ENCODE measurements at places on chromosomes 11 and 22.

GRCh38 chr22:46012881-46013281, 35.9 kb upstream of the WNT7B start:
- DNase-seq: no peak

DNA sequence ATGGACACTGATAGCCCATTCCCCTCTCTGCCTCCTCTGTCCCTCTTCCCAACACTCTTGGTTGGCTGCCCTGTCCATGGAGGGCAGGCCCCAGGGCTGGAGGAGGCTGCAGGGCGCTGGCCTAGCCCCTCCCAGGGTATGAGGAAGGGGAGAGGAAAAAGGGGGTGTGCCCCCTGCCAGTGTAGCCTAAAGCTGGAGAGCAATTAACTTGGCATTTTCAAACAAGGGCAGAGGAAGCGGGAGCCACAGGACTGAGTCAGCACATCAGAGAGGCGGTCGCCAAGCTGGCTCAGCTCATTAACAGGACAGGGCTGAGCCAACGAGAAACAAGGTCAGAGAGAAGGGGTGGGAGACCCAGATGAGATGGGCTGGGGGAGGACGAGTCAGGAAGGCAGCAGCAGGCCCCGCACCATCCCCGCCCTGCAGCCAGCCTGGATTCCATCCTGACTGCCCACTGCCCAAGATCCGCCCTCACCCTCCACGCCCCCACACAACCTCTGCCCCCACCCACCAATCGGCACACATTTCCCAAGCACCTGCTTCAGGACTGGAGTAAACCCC, 76.3 kb downstream of the BUD13 start:
- no peak for DNase-seq

- DNase-seq: no peak
These were observed 10.3 kb downstream of the CBX7 start for GRCh38 chr22:39142088-39142680.

DNA sequence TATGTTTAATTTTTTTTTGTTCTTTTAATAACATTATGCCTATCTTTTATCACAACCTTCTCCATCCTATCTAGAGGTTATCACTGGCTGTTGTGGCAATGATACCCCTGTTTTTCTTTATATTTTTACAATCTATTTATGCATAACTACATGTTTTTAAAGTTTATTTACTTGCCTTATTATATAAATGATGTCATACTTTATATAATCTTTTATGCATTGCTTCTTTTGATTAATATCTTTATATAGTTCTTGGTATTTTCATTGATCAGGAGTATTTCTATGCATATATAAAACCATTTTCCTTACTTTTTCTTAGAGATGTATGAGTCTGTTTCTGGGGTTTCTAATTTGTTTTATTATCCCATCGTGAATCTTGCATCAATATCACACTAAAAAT, 719.8 kb upstream of the RAG2 start:
- DNase-seq: no peak

DNA sequence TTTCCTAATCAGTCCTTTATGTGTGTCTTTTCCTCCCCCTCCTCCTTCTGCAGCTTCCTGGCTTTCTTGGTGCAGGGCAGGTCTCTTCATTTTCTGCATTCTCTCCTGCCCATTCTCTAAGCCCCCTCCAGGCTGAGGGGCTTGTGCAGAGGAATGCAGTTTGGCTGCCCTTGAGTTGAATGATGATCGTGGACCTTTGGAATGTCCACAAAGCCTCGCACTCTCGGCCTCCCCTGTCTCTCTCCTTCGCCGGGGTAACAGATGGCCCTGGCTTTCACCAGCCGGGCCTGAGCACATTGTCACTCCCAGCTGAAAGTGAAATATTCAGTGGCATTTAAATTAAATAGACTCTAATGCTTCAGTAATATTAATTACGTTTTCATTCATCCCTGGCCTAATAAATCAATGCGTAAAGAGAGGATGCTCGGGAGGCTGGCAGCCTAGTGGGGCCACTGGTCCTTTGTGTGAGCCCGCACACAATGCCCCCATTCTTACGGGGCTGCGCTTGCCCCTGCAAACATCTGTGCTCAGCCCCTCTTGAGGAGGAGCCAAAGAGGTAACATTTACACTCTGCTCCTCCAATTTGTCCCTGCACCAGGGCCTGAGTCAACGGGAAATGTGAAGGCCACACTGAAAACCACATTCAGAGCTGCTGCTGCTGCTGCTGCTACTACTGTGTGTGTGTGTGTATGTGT, 64.9 kb upstream of the PAX6 start:
- no peak for DNase-seq

DNA sequence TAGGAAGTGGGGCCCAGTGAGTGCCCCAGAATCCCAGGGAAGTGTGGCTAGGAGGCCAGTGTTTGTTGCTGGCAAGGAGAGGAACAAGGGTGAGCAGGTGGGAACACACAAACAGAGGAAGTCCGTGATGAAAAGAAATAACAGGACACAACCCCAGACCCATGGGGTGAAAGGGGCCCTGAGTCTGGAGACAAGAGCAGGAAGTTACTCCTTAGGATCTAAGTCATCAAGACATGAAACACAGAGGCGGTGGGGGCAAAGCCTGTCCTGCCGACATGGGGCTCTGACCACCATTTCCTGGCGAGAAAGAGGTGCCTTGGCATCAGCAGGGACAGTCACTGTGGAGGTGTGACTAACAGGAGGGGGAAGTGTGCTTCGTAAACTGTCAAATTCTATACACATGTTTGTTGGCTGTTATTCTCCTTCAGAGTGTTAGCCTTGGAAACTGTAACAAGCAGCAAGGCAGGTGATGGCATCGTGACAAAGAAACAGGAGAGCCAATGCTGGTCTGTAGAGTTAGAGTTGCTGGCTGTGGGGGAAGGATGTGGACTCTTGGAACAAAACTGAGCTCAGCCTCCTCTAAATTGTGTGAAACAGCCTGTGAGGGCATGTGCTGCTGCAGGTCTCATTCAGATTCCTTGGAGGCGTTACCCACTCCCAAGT, 21.7 kb downstream of the CHST1 start:
- no peak for DNase-seq

GRCh38 chr11:84215672-84216071, 929.5 kb upstream of the CCDC90B start:
- no peak for DNase-seq

DNA sequence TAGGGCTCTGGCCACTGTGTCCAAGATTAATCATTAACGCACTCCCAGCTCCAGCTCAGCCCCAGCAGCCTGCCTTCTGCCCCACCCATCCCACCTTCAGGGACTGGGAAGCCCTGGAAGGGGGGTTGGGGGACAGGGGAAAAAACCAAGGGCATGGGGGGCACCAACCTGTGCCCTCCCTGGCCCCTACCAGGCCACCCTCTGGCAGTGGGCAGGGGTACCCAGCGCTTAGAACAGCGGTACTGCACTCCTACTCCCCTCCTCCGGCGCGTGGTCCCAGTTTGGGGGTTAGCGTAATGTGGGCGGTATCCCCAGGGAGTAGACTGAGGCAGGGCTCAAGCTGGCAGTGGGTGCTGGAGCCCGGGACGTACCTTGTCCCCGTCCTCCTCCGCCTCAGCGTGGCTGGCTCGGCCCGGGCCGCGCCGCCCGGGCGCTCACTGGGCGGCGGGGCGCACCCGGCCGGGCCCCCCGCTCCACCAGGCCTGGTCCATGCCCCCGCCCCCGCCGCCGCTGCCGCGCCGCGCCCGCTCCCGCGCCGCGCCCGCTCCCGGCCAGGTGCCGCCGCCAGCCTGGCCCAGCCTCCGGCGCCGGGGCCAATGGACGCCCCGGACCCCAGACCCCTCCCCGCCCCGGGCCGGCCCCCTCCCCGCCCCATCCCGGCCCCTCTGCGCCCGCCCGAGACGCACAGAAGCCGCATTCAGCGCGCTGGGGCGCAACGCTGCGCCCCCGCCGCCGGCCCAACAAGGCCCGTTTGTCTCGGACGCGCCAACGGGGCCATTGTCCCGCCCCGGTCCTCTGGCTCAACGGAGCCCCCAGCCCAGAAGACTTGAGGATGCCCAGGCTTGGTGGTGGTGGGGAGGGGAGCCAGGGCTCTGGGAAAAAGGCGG, at the start of gene GAL3ST1:
TSS of gene GAL3ST1 (minus strand) at position 571 of the 887 bp plus-strand sequence. CDS start 17,273 bp downstream, outside the sequence.
- DNase-seq: no peak

- no peak for DNase-seq
These were observed 32.2 kb downstream of the ZBTB16 start for GRCh38 chr11:114091516-114092397.

DNA sequence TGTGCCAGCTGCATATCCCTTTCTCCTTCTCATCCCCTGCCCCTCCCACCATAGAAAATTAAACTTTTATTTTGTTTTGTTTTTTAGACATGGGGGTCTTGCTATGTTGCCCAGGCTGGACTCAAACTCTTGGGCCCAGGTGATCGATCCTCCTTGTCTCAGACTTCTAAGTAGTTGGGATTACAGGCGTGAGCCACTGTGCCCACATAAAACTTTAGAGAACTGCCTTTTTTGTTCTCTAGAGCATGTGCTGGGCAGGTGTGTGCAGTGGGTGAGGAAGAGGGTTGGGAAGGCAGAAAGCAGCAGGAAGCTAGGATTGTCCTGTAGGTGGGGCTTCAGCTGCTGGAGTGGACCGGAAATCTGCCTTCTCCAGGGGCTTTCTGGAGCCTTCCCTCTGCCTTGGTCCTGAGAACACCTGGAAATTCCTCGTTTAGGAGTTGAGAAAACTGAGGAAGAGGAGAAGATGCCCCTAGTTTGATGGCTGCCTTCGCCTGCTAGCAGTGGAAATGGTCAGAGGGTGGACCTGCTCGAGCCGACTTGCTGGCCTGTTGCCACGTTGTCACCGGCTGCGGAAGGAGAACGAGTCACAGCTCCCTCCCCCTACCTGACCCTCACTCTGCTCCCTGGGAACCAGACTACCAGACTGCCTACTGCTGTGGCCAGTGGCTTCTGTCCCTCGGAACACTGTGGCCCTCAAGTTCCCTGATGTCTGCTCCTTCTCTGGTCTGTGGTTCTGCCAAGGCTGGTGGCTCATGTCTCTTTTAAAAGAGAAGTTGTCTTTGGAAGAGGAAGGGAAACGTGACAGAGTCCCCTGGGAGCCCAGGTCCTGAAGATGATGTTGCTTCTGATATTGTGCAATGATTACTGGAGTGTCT, 4.0 kb downstream of the ST14 start:
- DNase-seq: no peak

DNA sequence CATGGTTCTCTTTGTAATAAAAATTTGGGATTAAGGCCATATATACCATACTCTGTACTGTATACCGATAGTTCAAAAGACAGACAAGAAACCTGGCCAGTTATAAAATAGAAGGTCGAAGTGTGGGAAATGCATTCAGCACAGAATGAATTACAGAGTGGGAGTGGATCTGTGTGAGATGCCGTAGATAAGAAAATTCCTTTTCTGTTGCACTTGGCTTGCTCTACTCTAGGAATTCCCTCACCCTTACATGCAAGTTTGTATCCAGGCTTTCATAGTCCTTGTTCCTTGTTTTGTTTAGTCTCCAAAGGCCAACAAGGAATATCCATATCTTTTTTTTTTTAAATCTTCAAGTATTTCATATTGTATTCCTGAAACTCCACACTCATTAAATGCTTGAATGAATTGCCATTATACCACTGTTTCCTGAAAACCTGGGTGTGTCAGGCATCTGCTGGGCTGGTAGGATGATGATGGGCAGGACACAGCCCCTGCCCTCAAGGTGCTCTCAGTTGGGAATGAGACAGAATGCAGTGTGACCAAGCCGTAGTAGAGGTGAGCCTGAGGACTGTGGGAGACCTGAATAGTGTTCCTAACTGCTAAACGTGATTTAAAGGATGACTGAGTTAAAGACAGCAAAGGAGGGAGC, 53.5 kb downstream of the TEAD1 start:
- DNase-seq: no peak

- DNase-seq: no peak
These were observed 14.5 kb downstream of the DEAF1 start for GRCh38 chr11:680476-680875.

DNA sequence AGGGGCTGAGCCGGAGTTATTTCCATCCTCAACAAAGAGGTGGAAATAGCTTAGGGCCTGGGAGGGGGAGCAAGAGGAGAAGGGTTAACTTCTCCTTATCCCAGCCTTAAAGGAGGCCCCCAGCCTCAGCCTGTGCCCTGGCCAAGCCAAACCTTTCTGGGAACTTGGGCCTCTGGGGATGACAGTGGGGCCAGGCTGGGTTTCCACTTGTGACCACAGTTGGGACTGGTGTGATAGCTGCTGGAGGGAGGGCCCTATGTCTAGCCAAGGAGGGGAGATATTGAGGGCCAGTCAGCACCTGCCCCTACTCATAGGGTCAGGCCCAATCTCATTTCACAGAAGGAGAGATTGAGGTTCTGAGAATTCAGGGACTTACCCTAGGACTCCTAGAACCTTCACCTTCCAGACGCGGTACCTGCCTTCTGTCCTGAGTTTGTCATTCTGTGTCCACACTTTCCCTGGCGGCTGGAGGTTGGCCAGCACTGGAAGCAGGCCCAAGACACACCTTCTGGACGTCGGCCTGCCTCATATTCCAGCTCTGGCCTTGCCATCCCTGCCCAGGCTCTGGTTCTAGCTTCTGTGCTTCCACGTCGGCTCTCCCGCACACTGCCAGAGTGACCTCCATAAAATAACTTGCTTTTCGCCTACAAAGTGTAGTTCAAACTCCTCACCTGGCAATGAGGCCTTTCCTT, 3.1 kb downstream of the RELT start:
- DNase-seq: no peak

DNA sequence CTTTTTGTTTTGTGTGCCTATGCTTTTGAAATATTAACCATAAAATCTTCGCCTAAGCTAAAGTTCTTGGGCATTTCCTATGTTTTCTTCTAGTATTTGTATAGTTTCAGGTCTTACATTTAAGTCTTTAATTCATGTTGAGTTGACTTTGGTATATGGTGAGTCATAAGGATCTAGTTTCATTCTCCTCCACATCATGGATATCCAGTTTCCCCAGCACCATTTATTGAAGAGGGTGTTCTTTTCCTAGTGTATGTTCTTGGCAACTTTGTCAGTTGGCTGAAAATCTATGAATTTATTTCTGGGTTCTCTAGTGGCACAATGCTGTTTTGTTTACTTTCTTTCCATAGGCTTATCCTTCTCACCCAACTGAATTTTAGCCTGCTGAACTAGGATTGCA, 49.0 kb downstream of the CTSC start:
- peak; percentile 10 for DNase-seq

- DNase-seq: no peak
These were observed 6.0 kb upstream of the RAB3IL1 start for GRCh38 chr11:61923166-61924063.

DNA sequence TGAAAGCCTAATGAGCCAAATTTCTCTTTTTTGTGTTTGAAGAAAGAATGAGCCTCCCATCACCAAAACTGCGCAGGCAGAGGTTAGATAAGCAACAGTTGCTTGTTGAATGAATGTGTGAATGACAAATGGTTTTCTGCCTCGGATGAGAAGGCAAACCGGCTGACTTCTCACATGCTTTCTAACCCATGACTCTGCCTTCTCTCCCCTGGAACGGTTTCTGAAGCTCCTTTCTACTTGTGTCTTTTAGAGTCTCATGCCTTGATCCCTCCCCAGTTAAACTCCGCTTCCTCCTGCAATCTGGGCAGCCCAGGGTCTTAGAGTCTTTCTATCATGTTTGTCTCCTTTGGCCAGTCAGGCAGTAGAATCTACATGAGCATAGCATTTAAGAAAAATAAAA, 342.1 kb upstream of the NCAM1 start:
- DNase-seq: no peak

- DNase-seq: no peak
These were observed 478.5 kb upstream of the TENM4 start for GRCh38 chr11:79919350-79919749.
